ENCODE measurements at places on chromosomes 5 and 9.

- DNase-seq: no peak
These were observed 337.1 kb downstream of the KIAA0825 start for GRCh38 chr5:94281236-94281801.

DNA sequence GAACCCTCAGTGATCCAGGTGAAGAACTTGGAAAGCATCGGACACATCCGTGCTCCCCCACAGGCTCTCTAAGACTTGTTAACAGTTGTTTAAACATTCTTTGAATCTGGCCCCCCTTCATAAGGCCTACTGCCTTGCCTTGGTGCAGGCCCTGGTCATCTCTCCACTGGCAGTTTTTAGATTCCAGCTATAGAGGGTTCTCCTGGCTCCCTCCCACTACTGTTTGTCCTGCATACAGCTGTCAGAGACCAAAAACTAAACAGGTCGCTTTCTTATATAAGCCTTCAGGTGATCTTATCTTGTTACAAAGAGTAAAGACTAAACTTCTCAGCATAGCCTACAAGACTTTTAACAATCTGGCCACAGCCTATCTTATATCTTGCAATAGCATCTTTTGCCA is 32.3 kb downstream of the NRG2 start:
- no peak for DNase-seq

DNA sequence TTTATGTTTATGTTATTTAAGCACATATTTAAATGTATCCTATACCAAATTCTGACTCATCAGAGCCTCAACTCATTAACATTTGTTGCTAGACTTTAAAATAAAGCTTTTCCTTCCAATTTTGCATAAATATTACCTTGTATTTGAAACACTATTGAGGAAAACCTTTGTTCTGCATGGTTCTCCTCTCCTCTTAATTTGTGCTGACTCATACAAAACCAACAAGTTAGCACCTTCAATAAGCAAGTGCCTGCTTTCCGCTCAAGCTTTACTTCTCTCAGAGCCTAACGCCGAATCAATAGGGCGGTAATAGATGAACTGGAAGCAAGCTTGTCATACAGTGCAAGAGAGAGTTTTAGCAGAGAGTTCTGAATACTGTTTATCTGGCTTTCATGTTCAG is 7.9 kb downstream of the AMACR start:
- no peak for DNase-seq

- no peak for DNase-seq
These were observed 168.2 kb downstream of the ZDHHC21 start for GRCh38 chr9:14524873-14525515.

DNA sequence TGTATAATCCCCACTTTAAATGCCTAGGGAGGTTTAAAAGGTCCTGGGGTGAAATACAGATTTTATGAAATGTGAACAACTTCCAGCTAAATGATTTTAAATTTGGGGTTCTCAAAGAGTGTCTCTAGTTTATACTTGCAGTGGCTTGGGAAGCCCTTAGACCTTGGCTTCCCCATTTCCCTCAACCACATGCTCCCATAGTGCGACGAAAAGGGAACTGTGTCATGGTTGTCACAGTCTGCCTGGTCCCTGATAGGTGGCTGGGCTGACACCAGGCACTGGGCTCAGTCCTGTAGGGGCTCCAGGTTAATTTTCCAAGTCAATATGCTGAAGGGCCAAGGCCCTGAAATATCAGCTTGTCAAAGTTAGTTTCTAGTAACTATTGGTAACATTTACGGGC is 10.4 kb upstream of the CXCL14 start:
- no peak for DNase-seq

DNA sequence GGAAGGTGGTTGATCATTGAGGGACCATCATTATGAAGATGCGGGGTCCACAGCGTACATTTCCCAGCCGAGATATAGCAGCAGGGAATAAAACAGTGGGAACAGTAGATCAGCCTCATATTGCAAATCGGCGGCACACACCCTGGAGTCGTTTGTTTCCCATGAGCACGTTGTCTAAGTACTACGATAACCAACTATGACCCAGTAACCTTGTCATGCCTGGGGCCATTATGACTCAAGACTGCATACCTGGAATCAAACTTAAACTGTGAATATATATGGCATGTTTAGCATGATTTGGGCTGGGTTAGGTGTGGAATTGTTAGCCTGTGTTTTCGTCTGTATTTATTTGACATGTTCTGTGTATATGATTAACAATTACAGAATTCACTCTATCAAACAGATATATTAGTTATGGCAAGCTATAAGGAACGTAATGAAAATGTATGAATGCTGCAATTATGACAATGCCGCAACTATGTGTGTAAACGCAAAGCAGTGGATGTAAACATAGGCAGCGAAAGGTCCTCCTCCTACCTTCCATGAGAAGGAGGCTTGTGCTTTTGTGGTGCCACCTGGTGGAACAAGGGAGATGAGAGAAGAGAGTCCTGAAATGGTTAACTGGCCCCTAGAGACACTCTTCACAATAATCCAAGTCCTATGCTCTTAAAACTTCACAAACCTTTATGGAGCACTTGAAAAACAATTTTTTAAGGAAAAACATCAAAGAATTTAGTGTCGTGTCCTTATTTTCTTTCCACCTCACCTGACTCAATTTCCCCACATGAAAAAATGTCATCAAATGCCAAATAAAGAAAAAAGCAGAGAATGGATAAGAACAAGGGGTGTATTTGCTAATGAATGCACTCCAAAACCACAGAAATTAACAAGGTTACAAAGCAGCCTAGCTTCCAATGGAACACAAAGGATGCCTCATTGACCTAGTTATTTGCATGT is 47.1 kb downstream of the SEMA5A start:
- no peak for DNase-seq

DNA sequence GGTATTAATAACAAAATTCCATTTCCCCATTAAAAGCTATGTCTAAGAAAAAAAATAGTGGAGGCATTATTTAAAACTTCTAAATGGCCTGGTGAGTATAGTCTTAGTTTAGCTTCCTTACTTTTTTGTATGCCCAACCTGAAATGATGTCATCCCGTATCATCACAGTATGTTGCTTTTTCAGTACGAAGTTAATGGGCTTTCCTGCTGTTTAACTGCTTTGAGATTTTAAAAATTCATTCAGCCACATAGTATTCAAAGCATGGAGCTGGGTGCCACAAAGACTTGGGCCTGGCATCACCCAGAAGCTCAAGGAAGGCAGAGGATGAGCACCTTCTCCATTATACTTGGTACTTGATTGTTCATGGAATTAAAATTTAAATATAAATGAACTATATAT is 7.4 kb downstream of the F2RL2 start:
- no peak for DNase-seq

DNA sequence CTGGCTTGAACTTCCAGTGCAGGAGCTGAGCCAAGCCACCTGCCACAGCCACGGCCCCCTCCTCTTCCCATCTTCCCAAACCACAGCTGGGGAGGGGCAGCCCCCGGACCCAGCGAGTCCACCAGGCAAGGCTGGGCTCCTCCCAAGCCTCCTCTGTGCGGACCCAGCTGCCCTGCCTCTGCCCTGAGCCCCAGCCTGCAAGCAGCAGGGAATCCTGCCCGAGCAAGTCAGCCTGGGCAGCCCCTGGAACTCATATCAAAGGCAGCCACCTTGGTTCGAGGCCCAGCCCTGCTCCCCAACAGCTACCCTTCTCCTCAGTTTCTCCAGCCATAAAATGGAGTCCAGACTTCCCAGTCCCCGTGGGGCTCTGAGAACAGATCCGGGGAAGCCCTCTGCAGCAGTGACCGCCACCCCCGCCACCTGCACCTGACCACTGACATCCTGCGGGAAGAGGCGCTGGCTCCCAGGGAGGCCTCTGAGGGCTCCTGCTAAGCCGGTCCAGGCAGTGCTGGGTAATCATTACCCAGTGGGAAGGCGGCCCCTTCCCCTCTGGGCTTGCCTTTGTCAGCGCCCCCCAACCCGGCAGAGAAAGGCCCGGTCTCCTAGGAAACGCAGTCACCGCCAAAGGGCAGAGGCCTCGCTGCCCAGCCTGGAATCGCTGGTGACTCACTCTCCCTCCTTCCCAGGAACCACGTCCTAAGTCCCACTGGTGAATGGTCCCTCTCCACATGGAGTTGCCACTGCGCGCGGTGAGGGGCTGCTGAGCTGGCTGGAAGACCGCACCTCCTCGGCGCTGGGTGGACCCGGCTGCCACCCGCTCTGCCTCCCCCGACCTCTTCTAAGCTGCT is 1.5 kb downstream of the VAV2 start:
- DNase-seq: no peak

DNA sequence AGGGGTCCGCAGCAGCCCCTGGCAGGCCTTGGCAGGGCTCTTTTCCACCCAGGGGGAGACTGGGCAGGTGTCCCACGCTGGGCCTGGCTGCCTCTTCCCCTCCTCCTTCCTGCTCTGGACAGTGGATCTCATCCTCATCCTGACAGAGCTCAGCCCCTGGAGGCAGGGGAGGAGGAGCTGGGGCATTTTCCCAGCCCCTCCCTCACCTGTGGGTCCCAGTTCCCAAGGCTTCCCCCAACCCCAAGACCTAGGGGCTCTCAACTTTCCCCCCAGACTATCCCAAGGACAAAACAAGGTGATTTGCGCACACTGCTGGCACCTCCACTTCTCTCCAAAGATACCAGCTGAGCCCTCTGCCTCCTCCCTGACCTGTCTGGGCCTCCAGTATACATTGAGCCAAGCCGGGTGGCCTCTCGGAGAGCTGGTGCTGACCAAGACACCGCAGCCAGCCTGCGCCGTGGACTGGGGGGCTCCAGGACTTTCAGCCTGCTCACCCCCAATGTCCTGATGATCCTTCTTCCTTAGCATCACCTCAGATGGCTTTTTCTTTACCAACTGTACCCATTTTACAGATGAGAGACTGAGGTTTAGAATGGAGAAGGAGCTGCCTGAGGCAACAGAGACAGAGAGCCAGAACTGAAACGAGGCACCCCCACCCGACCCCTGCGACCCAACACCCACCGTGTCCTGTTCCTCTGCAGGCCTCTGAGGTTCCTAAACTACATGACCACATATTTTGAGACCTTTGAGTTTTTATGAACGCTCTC is 126.6 kb downstream of the BARX1 start:
- DNase-seq: no peak

DNA sequence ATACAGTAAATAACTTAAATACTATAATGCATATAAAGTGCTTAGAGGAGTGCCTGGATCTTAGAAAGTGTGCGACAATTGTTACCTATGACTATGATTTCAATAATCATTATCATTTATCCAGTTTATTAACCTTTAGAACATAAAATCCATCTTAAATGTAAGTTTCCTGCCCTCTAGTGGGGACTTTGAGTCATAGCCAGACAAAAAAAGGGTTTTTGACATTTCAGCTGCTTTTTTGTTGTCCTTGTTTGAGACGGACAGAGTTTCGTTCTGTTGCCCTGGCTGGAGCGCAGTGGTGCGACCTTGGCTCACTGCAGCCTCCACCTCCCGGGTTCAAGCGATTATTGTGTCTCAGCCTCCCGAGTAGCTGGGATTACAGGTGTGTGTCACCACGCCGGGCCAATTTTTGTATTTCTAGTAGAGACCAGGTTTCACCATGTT is 9.7 kb upstream of the C9orf152 start:
- no peak for DNase-seq

DNA sequence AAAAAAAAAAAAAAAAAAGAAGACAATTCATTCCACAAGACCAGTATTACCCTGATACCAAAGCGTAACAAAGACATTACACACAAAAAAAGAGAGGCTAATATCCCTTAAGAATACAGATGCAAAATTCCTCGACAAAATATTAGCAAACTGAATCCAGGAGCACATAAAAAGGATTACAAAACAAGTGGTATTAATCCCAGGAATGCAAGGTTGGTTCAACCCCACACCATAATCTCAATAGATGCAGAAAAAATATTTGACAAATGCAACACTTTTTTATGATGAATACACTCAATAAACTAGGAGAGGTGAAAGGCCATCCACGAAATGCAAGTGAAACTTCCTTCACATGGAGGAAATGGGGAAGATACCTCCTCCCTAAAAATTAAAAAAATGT is 80.1 kb upstream of the TLR4 start:
- DNase-seq: no peak

DNA sequence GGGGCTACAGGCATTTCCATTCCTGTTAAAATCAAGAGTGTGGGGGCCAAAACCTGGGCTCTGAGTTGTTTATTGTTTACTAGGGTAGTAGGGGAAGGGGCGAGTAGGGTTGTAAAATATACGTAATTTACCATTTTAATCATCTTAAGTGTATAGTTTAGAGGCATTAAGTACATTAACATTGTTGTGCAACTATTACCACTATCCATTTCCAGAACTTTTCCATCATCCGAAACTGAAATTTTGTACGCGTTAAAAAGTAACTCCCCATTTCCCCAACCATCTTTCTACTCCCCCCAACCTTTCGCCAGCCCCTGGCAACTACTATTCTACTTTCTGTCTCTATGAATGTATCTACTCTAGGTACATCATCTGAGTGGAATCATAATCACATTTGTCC is 3.6 kb upstream of the FOXD1 start:
- no peak for DNase-seq

GRCh38 chr9:18362901-18363685 is 110.9 kb upstream of the ADAMTSL1 start:
- DNase-seq: no peak

DNA sequence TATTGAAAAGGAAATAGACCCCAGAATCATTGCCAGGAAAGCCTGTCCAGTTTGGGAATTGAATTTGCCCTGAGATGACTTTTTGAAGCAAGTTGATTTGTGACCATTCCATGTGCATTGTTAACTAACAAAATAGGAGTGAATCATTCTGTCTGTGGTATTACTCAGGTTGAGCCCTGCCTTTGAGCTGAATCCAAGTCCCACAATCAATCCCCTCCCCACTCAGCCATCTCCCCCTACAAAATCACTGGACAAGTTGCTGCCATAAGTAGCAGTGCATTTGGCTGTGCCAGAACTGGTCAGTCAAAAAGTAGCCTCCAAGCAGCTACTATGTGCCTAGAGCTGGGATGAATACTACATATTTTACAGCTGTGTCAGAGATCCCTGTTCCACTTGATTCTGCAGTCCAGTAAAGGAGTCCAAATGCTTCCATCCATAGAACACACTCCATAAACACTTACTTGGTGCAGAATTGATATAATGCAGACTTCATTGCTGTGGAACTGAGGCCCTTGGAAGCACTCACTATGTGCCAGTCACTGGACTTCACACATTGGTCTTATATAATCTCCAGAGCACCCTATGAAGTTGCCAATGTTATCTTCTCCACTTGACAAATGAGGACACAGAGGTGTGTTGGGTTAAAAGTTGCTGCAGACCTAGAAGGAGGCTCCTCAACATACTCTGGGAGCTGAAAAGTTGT is 96.1 kb downstream of the ZNF462 start:
- no peak for DNase-seq

DNA sequence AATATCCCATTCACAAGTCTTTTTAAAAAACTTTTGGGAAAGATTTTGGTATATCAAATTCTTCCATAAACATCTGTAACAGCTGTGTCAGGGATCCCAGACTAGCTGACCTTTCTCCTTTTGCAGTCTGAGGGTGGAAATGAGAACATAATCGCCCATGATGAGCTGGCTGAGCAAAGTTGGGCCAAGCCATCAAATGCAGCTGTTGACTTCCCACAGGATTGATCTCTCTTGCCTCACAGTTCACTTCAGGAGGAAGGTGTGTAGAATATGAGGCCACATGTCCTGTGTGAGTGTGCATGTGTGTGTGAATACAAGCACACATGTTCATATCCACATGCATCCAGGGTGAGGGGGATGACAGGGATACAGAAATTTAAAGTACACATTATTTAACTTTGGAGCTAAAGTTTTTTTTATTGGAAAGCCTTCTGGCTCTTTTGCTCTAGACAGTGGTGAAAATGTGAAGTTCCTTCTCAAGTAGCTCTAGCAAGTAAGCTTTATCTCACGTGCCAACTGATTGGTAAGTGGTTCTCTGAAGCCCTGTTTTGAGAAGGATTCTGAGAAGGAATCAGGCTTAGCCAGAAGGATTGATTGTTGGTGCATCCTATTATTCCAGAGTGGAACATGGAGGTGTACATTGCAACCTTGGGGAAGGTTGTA is 468.8 kb upstream of the DMAC1 start:
- no peak for DNase-seq
